ENCODE measurements at places on chromosomes 1 and 21.

DNA sequence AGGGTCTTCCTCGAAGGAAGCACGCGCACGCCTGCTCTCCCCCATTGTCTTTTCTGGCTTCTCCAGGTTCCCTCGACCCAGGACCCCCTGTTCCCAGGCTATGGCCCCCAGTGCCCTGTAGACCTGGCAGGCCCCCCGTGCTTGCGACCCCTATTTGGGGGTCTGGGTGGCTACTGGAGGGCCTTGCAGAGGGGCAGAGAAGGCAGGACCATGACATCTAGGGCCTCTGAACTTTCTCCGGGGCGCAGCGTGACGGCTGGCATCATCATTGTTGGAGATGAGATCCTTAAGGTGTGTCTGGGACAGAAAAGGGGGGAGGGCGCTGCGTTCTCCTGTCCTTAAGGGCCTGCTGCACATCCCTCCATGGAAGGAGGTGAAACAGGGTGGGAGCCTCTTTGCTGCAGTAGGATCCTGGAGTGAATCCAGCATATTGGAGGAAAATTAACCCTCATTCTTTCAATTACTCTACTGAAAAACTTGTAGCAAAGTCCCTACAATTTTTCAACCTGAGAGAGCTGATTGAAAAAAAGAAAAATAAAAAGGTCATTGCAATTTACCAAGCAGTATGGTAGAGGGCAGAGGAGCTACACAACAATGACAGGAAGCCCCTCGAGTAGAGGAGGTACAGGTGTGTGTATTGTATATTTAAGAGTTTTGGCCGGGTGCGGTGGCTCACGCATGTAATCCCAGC lies 777 bp downstream of the FLAD1 start:
- no peak for DNase-seq

DNA sequence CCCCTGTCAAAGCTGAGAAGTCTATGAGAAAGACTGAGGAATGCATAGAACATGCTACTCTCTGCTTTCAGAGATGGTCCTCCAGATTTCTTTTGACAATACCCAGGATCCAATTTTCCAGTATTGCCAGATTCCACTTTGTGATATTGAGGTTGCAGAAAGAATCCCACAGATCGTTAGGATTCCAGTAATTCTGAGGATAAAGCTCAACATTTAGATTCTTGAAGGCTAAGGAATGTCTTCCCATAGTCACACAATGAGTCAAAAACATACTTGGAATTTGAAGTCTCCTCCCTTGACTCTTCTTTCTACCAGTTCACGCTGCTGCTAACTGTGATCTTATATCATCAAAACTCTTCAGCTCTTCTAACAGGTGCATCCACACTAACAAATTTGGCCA lies 57.1 kb downstream of the TNFSF18 start:
- DNase-seq = no peak

DNA sequence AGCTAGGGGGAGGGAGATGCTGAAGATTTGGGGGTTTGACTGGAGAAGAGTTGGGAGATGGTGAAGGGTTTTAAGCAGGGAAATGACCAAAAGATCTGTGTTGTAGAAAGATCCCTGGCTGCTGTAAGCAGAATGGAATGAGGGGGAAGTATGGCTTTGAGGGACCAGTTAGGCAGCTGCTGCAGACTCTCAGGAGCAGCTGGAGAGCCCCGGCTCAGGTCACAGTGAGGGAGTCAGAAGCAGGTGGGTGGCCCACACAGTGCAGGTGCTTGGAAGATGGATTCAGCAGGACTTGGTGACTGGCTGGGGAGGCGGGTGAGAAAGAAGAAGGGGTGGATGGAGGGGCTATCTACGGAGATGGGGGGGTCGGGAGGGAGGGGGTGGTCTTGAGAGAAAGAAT lies 35.7 kb downstream of the EDN2 start:
- no peak for DNase-seq

- no peak for DNase-seq
Observed at GRCh38 chr1:160829766-160830165, 32.9 kb downstream of the CD244 start.

DNA sequence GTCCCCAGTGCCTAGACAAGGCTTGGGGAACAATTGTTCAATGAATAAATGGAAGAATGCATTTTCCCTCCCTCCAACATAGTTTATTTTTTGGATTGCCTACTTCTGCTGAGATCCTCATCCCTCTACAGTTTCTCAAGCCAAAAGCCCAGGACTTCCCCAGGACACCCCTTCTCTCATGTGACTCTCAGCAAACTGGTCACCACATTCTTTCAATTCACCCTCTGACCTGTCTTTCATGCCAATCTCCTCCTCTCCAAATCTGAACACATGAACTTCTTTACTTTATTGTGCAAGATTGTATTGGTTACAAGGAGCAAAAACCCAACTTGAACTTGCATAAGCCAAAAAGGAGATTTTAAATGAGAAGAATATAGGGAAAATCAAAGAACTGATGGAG lies 103.2 kb upstream of the JUN start:
- no peak for DNase-seq

- DNase-seq = no peak
Observed at GRCh38 chr21:37704751-37705150, 211.5 kb downstream of the KCNJ6 start.

- DNase-seq = no peak
Observed at GRCh38 chr21:22796147-22796546, 1797.9 kb downstream of the NCAM2 start.

DNA sequence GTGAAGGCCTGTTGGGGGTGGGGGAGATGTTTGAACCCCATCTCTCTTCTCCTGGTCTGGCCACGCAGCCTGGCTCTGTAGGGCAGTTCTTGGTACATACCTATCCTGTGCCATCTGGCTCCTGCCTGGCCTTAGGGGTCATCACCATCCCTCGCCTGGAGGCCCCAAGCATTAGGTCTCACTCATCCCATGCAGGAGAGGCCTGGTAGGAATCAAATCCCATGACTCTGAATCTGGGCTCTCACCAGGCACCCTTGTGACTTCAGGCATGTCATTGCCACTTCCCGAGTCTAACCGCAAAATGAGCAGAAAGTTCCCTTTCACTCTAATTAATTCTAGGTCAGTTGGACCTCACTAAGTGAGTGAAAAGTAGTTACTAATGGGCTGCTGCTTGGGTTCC lies 37.2 kb downstream of the ETNK2 start:
- DNase-seq = no peak

DNA sequence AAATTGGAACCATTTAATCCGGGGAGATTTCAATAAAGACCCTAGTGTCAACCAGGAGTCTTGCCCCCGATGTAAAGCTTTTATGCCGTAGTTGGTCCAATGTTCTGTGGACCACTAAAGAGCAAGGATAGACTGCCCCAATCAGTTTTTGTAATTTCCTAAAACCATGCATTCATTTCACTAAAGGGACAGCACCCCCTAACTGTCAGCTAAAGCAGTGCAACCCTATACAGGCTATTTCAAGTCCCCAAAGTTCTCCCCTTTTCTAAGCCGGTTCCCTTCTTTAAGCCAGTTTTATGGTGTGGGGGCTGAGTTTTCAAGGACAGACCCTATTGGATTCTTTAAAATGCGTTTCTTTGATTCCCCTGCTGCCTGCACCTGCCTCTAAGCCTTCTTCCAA lies 12.7 kb upstream of the PDPN start:
- DNase-seq = no peak

DNA sequence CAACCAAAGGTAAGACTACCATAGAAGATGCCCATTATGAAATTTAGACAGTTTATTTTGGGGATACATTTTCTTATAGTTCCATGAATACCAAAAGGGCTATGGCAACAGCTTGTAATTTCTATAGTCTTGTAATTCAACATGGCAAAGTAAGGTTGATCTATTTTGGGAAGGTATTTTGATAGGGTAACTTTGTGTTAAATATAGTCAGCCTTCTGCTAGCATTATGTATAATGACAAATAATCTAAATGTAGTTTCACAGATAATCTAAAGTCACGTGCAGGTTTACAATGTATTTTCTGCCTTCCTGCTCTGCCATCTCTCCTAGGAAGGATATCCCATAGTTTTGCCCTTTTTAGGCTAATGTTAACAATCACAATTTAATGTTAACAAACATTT lies 85.9 kb upstream of the DPH5 start:
- no peak for DNase-seq

- DNase-seq = no peak
Observed at GRCh38 chr1:19465650-19466049, 19.7 kb downstream of the CAPZB start.

DNA sequence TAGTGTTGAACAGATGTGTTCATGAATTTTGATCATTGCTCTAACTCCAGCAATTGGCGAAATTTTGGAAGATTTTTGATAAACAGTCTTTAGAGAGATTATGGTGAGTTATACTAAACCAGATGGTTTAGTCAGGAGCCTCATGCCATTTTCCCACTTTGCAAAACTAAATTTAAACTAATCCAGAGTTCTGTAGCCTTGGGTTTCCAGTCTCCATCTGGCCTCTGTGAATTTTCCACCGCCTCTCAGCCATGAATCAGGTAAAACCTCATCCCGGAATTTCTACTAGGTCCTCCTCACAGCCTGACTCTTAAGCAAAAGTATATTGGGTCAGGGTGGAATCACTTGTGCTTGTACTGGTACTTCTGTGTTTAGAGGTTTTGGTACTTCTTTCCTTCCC lies 44.8 kb downstream of the CLEC20A start:
- no peak for DNase-seq

- no peak for DNase-seq
Observed at GRCh38 chr21:45293726-45294401, 6.2 kb upstream of the POFUT2 start.

- DNase-seq = no peak
Observed at GRCh38 chr21:32666258-32666657, 54.1 kb upstream of the CFAP298 start.

GRCh38 chr1:223674119-223674890 lies 8.8 kb upstream of the CAPN8 start:
- no peak for DNase-seq

DNA sequence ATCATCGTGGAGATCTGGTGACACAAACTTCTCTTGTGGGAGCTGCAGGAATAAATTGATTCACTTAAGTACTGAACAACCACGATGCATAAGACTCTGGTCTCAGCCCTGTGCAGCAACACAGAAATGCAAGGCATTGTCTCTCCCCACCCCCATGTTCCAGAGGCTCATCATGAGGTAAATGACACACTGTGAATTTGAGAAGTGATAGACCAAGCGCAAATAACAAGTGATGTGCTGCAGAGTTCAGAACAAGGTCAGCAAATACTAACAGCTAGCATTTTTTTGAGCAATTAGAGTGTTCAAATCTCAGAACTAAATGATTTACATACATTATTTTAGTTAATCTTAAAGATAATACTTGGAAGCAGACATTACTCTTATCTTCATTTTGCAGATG lies 223.7 kb downstream of the SEC16B start:
- no peak for DNase-seq

- DNase-seq = no peak
Observed at GRCh38 chr1:108000184-108000583, 35.2 kb upstream of the VAV3 start.

- no peak for DNase-seq
Observed at GRCh38 chr1:245099401-245099800, 55.4 kb upstream of the KIF26B start.

DNA sequence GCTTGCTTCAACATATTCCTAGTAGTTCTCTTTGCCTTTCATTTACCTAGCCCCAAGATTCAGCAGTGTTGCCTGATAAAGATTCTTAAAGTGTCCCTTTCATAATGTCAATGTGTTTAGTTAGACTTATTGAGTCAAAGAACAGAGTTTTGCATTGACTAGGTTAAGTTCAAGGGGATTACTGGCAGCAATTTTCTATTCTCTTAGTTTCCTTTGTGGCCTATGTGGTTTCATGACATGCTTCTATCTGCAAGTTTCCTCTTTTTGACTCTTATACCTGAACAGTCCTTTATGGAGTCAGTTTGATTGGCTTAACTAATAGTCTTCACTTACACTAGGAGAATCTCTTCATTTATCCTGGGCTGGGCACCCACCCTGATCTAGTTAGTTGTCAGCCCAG lies 151.3 kb downstream of the ADGRL4 start:
- DNase-seq = no peak

GRCh38 chr1:229526695-229527094 lies 18.6 kb upstream of the NUP133 start:
- DNase-seq = no peak

DNA sequence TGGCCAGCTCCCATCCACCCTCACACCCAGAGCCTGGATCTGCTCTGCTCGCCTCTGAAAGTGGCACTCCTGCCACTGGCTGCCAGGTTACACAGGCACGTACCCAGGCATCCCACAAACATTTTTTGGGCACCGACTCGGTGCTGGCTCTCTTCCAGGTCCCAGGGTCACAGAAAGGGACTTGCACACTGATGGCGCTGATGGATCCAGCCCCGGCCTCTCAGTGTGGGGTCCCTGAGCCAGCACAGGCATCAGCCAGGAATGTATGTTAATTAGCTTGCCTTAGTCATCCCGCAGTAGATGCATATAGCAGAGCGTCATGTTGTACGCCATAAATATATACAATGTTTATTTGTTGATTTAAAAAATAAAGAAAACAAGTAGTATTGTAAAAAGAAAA lies 537.2 kb downstream of the NPHP4 start:
- no peak for DNase-seq

GRCh38 chr1:192747301-192747700 lies 61.5 kb upstream of the RGS2 start:
- no peak for DNase-seq

- DNase-seq = no peak
Observed at GRCh38 chr1:211267204-211267857, 8.2 kb downstream of the RCOR3 start.

GRCh38 chr1:10693497-10694273 lies 102.8 kb downstream of the CASZ1 start:
- no peak for DNase-seq

GRCh38 chr1:17056551-17056950 lies 2.7 kb upstream of the SDHB start:
- no peak for DNase-seq

DNA sequence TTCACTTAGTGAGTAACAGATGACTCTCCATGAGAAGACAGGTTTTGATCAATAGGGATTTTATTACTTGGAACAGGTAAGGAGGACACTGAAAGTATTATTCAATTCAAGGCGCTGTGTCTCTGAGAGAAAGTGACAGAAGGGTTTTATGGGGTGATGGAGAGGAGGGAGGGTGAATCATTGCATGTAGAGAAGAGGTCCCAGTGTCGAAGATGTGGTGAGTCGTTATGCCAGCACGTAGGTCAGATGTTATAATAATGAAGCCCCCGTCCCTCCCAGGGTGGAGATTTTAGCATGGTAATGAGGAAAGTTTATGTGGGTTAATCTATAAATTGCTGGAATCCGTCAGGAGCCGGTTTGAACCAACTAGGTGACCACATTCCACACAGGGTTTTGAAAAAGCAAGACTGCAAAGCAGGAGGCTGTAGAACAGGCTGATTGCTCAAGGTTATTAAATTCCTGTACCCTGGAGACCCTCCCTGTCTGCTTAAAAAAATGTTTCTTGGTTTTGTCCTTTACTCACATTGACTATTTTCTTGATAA lies 586.4 kb upstream of the TMPRSS15 start:
- DNase-seq = no peak

GRCh38 chr1:232385221-232385620 lies 244.7 kb downstream of the SIPA1L2 start:
- DNase-seq = no peak

DNA sequence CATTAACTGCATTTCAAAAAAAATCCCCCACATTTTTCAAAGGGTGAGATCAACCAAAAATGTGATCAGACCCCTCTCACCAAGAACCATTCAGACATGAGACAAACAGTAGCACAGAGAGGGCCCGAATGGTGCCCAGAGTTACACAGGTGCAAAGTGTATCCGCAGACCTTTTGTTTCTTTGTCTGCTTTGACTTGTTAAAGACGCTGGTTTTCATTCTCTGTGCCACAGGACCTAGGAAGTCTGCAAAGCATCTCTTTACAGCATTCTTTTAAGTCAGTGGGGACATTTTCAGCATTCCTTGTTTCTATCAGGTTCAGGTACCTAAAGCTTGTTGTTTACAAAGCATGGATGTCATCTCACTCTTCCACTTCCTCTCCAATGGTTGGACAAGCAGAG lies 87.2 kb upstream of the MAP1LC3C start:
- DNase-seq = no peak
